ENCODE measurements at places on chromosomes 5 and 9.

DNA sequence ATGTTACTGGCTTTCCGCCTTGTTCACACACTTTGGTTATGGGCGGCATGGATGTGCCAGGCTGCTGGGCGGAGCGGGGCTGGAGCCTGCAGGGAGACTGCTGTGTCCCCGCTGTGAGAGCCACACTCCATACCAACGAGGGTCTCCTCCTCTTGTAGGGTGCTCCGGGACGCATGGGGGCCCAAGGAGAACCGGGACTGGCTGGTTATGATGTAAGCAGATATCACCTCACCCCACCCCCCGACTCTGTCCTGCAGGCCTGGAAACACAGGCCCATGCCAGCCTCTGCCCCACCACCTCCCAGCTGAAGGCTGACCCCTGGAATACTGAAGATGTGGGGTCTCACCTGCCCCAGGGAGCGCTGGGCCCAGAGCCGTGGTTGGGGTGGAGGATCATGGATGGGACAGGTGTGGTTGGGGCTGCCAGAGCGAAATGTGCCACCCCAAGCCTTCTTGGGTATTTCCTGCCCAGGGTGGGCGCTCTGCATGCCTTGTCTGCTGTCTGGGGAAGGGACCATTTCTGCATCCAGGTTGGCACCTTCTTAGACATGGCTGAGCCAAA lies 39.3 kb upstream of the ORM1 start:
- no peak for DNase-seq

DNA sequence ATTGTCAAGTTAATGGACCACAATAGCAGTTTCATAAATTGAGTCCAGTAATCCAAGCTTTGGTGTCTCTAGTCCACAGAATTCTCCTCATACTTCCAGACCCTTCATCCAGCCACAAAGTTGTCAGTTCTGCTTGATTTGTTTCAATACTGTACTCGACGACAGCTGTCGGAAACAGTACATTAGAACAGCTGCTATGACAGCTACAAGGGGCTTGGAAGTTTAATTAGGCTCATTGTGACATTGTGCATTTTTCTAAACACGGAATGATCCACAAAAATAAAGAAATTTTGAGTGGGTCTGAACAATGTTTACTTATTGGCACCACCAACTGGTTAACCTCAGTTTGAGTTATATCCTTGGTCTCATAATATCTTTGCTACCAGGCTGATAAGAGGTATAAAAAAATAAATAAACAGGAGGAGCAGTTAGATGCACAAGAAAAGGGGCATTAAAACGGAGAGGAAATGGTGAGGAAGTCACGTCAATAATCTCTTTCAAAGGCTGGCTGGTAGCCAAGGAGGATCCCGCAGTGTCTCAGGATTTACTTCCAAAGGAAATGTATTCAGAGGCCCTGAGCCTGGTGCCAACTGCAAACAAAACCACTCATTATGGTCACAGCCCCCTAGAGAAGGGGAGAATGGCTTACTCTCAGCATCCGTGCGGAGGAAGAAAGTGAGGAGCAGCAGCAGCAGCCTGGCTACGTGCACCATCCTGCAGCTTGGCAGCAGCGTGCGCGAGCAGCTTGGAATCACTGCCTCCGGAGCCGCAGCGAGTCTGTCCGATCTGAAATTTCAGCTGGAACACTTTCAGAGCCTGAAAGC lies 933.8 kb upstream of the DMAC1 start:
- no peak for DNase-seq

GRCh38 chr9:121204121-121204520 lies 2.5 kb upstream of the RAB14 start:
- no peak for DNase-seq

- no peak for DNase-seq
Measured at GRCh38 chr5:115079924-115080623, 89.6 kb downstream of the TRIM36 start.

GRCh38 chr5:72214168-72214567 lies 105.9 kb downstream of the MRPS27 start:
- DNase-seq: no peak

DNA sequence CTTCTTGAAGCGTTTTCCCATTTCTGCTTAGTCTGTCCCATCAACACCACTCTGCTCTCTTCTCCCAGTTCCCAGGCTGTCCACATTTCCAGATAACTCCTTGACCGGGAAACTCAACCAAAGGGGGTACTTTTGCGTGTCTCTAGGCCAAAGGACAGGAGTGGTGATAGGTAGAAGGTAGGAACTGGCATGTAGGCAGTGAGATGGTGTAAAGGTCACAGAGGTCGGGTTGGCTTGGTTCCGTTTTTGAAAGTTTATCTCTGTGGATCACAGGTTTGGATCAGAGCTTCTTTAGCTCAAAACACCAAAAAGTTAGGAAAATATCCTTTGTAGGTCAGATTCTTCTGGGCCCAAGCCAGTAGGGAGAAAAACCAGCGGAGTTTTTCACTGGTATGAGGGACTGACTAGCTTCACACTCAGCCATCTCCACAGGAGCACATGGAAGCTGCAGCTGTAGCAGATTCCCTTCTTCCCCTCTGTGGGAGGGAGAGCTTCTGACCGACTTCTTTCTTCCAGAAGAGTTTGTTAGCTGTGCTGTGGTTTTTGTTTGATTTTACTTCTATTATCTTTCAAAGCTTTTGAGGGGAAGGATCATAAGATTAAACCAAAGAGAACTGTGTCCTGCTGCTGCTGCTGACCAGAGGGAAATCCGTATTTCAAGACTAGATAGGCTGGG lies 98.4 kb upstream of the DMRT1 start:
- no peak for DNase-seq

DNA sequence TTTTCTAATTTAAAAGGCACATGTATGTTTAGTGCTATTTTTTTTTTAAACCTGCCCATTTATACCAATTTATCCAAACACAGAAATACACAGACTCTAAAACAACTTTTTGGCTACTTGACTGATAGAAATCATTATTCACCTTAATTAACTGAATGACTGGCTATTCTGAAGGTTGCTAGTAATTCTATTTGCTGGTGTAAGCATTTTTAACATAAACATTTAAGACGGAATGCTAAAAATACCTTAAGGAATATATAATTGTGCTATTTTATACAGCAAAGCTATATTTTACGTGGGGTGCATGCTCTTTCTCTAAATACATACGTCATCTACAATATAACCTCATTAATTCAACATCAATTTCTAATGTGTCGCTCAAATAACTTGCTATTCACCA lies 14.9 kb downstream of the GLIS3 start:
- DNase-seq: no peak

GRCh38 chr5:68087866-68088265 lies 127.7 kb upstream of the PIK3R1 start:
- no peak for DNase-seq

DNA sequence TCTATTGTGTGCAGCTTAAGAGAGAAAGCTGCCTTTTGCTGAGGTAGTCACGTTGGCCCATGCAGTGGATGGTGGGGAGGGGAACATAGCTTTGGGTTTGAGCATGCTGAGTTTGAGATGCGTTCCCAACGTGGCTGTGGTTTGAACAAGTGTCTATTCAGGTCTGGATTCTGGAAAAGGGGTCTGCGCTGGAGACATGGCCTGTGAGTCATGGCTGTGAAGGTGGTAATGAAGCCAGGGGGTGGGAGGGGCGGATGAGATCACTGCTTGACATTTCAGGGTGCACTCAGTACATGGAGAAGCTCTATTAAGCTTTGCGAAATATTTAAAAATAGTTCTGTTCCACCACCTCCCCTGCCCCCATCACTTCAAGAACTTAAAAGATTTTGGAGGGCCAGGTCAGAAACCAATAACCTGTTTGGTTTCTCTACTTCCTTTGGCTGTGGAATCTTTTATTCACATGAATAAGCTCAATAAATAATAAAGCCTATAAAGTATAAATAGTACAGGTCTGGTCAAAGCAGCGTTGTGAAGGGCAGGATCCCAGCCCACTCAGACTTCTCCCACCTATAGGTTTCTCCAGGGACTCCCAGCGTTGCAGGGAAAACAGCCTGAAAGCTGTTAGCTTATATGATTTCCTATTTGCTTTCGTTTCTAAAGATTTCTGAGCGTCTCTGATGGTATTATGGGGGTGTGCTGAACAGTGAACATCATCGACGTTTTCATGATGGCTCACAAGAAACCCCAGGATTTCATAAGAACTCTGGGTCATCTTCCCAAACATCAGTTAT lies 189.9 kb downstream of the NSG2 start:
- DNase-seq: no peak

GRCh38 chr9:6897207-6897822 lies 139.5 kb downstream of the KDM4C start:
- DNase-seq: no peak

DNA sequence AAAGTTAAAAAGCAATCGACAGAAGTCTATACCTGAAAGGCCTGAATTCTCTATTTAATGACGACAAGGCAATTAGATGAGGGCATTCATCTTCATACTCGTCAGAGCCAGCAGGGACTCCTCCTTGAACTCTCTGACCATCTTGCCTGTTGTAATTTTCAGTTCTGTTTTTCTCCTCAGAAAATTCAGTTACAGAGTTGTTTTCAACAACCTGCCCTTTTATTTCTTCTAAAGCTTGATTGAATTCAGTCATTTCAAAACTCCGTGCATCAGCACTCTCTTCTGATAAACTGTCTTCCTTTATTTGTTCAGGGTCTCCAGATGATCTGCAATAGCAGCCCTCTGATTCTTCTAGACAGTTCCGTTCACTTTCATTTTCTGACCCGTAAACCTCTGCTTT lies 15.6 kb downstream of the RIOK2 start:
- no peak for DNase-seq

DNA sequence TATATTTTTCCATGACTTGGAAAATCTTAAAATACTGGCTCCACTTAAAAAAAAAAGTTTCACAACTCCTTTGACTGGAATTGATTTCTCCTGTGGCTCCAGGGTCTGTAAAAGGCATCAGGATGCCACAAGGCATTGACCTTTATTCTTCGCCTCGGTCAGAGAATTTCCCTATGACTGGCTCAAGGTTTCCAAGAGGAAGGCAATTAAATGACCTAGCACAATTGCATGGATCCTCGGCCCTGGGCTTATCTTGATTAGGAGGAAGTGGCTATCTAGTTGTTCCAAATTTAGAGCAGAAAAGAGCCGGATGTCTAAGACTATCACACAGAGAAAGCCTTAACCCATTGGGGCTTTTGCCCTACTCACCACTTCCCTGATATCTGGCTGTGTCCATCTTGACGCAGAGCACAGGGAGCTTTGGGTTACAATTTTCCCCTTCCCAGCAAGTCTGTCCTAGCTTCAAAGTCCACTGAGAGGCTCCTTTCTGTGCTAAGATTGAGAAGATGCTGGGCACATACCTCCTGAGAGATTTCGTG lies 56.9 kb upstream of the COL15A1 start:
- DNase-seq: no peak

GRCh38 chr5:67061511-67061910 lies 135.1 kb downstream of the CD180 start:
- no peak for DNase-seq

Data from H54 (cell line).